ENCODE measurements at places on chromosomes 7 and 10. TPM values are rescaled to one million over a fixed set of nuclear protein-coding genes. Genes with fewer than 3 reads are reported as not detected.

DNA sequence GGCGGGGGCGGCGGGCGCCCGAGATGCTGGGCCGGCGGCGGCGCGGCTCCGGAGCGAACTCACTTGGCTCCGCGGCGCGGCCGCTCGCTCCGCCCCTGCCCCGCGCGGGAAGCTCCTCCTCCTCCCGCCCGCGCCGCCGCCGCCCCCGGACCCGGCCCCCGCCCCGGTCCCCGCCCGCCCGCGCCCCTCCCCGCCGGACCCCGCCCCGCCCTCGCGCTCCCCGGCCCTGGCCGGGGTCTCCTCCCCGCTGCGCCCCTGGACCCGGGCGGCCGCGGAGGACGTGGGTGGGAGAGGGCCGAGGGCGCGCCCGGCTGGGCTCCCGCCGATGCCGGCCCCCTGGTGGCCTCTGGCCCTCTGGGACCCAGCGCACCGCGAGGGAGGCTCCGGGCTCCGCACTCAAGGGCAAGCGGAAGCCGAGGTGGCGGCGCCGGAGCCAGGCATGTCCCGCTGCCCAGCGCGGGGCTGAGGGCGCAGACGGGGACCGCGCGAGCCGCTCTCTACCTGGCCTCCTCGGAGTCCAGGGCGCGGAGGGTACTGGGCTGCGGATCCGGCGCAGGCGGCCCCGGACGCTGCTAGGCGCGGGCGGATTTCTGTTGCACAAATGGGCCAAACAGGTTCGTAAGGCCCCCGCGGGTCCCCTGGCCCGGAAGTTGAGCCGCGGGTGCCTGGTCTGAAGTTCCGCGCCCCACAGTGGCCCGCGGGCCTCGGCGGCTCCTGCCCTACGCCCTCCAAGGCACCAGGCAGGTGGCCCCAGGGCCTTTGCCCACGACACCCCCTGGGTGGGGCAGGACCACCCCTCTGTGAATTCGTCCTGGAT, at the start of gene TCERG1L:
Gene TCERG1L, minus strand, starts transcription at position 61 of the 817 bp plus-strand sequence. CDS start 86 bp downstream, outside the sequence.
- H3K4me1 ChIP-seq = no peaks in the 10 kb centered on the region
- DNase-seq = no peak
- H3K27me3 ChIP-seq = peaks cover 9% of the 10 kb centered on the region
- H3K36me3 ChIP-seq = no peaks in the 10 kb centered on the region
- H3K4me3 ChIP-seq = no peak within 1 kb of the TSS

- H3K4me3 ChIP-seq = no peak overlapping the region
- peaks cover 11% of the 10 kb centered on the region for H3K4me1 ChIP-seq
- no peaks in the 10 kb centered on the region for H3K36me3 ChIP-seq
- H3K27me3 ChIP-seq = no peaks in the 10 kb centered on the region
- DNase-seq = no peak
Measured at GRCh38 chr10:110910138-110910537, 8.8 kb downstream of the BBIP1 start.

- H3K36me3 ChIP-seq = no peaks in the 10 kb centered on the region
- peaks cover 6% of the 10 kb centered on the region for H3K4me1 ChIP-seq
- H3K27ac ChIP-seq = no peak overlapping the region
- H3K27me3 ChIP-seq = no peaks in the 10 kb centered on the region
- no peak overlapping the region for H3K4me3 ChIP-seq
Measured at GRCh38 chr7:131648491-131648890, 92.1 kb upstream of the PODXL start.

DNA sequence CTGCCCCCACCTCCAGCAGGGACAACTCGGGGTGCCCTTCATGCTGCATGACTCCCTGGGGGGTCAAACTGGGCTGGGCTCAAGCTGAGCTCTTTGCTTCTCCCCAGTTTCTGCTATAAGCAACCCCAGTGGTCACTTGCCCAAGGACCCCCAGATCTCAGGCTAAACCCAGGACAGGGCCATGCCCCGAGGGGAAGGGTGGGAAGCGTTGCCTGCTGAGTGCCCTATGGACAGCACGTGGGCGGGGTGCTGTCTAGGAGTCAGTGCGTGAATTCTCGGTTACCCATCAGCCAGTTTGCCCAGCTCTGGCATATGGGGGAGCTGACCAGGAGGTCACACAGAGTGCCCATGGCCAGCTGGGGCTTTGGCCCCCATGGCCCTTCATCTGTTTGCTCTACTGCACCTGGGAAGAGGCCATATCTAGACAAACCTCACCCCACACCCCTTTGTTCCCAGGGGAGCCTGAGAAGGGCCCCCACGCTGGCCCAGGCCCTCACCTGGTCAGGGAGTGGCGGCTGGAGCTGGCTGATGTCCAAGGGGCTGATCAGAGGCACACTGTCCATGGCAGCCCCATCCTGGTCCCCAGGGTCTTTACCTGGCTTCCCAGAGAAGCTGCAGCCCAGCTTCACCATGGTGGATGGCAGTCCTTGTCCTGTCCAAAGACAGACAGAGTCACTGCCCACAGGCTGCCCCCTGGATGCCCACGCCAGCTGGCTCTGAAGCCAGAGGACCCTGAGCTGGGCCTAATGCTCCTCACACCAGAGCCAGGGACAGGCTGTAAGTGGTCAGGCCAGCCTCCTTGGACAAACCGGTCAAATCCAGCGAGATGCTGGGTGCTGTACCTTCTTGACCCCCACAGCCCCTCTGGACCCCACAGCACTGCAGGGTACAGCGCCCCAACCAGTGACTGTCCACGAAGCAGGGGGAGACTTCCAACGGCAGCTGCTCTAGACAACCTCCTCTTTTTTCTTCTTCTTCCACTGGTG, 8.0 kb downstream of the CALY start:
- DNase-seq = no peak
- no peaks in the 10 kb centered on the region for H3K36me3 ChIP-seq
- peaks cover 11% of the 10 kb centered on the region for H3K27me3 ChIP-seq
- peaks cover 15% of the 10 kb centered on the region for H3K4me1 ChIP-seq
- H3K27ac ChIP-seq = no peak overlapping the region

DNA sequence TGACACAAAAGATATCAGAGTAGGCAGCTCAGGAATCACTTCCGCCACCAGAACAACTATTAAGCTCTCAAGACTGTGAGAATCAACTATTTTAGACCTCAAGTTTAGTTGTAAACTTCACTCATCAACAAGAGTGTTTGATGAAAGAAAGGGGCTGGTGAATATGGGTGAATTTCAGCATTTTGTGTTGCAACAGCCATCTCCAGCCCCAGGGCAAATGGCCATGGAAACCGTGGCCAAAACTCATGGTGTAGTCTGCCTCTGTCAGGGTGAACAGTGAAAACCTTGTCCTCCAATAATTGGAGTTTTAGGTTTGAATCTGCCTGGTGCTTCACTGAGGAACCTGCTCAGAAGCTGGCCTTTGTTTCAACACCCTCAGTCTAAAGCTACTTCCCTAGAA, 60.0 kb downstream of the POLR1F start:
- no peak overlapping the region for H3K27ac ChIP-seq
- H3K36me3 ChIP-seq = no peaks in the 10 kb centered on the region
- no peaks in the 10 kb centered on the region for H3K4me1 ChIP-seq
- no peaks in the 10 kb centered on the region for H3K27me3 ChIP-seq
- no peak overlapping the region for H3K4me3 ChIP-seq

GRCh38 chr7:79282070-79282694, 171.3 kb downstream of the MAGI2 start:
- peaks cover 45% of the 10 kb centered on the region for H3K4me1 ChIP-seq
- H3K27me3 ChIP-seq = no peaks in the 10 kb centered on the region
- peak overlapping the region; percentile 67 for H3K27ac ChIP-seq
- no peaks in the 10 kb centered on the region for H3K36me3 ChIP-seq

DNA sequence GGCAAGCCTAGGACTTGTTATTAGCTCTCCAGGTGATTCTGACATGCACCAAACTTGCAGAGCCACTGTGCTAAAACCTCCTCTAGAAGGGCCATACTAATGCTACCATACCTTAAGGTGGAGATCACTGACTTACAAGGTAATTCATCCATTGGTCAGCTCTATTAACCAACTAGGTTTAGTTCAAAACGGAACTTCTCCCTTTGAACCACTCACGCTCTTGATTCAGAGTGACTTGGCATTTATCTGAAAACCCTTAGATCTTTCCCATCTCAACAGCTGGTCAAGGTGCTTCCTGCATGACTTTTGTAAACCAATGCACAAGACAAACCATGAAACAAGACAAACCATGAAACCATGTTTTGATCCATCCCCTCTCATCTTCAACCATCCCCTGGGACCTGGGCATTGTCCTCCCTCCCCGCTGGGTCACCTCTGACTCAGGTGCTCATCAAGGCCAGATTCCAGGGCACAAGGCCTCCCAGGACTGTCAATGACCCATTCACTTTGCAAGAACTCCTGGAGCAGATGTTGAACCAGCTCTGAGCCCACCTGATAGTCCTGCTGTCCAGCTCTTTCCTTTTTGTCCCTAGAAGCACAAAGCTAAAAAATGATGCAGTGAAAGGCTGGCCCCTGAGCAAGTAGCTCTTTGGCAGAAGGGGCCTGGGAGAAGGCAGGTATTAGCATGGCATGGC, 18.8 kb downstream of the IMPDH1 start:
- no peak overlapping the region for H3K27ac ChIP-seq
- H3K4me1 ChIP-seq = no peaks in the 10 kb centered on the region
- H3K27me3 ChIP-seq = no peaks in the 10 kb centered on the region
- peaks cover 9% of the 10 kb centered on the region for H3K36me3 ChIP-seq
- H3K4me3 ChIP-seq = no peak overlapping the region
- DNase-seq = no peak

DNA sequence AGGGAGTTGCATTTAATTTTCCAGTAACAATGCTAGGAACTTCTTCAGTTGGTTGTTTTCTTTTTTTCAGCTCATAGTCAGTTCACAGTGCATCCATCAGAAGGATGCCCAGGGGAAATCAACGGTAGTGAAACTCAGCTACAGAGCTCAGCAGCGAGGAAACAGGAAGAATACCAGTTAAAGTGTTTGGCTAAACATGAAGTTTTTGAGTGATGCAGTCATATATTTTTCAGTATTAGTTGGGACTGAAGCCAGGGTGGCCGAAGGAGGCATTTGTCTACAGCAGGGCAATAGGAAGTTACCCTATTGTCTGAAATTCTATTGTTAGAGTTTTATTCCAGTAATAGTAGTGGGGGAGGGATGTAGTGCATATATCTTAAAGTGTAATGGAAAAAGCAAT, 45.3 kb upstream of the MALRD1 start:
- H3K27me3 ChIP-seq = no peaks in the 10 kb centered on the region
- no peak overlapping the region for H3K4me3 ChIP-seq
- no peaks in the 10 kb centered on the region for H3K4me1 ChIP-seq

DNA sequence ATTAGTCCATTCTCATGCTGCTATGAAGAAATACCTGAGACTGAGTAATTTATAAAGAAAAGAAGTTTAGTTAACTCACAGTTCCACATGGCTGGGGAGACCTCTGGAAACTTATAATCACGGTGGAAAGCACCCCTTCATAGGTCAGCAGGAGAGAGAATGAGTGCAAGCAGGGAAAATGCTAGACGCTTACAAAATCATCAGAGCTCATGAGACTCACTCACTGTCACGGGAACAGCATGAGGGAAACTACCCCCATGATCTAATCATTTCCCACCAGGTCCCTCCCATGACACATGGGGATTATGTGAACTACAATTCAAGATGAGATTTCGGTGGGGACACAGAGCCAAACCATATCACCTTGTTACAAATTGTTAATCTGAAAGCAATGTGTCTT, 15.8 kb downstream of the TAS2R39 start:
- peaks cover 30% of the 10 kb centered on the region for H3K27me3 ChIP-seq
- no peak overlapping the region for H3K4me3 ChIP-seq
- H3K4me1 ChIP-seq = no peaks in the 10 kb centered on the region
- H3K36me3 ChIP-seq = no peaks in the 10 kb centered on the region
- DNase-seq = no peak
- no peak overlapping the region for H3K27ac ChIP-seq

- H3K27me3 ChIP-seq = peaks cover 5% of the 10 kb centered on the region
- H3K4me1 ChIP-seq = no peaks in the 10 kb centered on the region
- no peak overlapping the region for H3K4me3 ChIP-seq
- no peak overlapping the region for H3K27ac ChIP-seq
Measured at GRCh38 chr10:121312587-121312986, 285.7 kb downstream of the FGFR2 start.

DNA sequence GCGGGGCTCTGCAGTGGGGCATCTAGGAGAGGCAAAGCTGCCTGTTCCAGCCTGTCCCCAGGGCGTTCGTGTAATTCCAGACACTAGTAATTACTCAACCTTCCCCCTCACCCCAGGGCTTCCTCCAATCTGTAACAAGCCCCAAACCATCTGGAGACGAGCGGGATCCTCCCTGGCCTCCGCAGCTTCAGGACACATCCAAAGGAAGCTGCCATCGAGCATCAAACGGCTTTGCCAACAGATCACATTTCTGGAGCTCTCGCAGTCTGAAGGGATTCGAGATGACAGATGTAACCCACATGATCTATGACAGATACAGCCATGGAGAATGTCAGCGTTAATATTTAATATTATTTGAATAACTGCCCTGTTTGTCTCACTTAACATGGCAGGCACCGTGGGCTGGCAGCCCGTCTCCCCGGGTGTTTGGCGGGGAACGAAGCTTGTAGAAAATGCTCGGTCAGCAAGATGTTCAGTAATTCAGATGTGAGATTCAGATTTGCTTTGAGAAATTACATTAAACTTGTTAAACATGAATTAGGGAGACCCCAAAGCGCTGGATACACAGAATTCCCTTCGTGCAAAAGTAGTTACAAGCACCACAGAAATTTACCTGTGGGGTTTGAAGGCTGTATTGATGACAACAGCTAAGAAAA, 108.5 kb upstream of the C7orf33 start:
- H3K27ac ChIP-seq = no peak overlapping the region
- DNase-seq = no peak
- peaks cover 59% of the 10 kb centered on the region for H3K27me3 ChIP-seq
- no peaks in the 10 kb centered on the region for H3K4me1 ChIP-seq

GRCh38 chr10:97037365-97038361, 148.1 kb downstream of the SLIT1 start:
- 0 out of 2 replicates have a peak, but pooled peaks cover 8% of the 10 kb centered on the region for H3K4me1 ChIP-seq
- H3K36me3 ChIP-seq = no peaks in the 10 kb centered on the region
- H3K27ac ChIP-seq = no peak overlapping the region
- H3K27me3 ChIP-seq = no peaks in the 10 kb centered on the region
- peak; percentile 88 for DNase-seq

DNA sequence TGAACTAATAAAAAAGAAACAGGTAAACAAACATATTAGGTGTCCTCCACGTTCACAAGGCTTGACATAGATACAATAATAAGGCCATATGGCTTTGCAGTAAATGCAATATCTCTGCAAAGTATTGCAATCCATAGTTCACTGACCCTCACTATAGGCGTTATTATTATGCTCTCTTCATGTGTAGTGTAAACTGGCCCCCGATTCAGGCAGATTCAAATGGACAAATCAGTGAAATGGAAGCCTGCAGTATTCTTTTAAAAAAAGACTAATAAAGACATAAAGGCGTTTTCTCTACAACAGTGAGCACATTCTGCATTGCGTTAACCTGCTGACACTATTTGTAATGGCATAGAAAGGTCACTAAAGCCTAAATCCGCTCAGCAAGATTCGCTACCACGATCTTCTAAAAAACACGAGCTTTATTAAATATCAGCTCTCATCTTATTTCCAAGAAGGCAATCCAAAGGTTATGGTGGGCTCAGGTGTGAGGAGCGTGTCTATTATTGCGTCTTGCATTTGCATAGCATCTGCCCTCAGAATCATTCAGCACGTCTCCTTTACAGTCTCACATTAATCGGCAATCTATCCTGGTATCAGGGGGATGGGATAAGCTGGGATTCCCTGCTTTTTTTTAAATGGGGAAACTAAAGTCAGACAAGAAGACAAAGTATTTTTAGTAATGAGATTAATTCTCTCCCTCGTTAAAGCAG, 36.2 kb downstream of the FRMD4A start:
- no peaks in the 10 kb centered on the region for H3K4me1 ChIP-seq
- no peak overlapping the region for H3K4me3 ChIP-seq
- no peak for DNase-seq

- no peaks in the 10 kb centered on the region for H3K36me3 ChIP-seq
- DNase-seq = no peak
- no peaks in the 10 kb centered on the region for H3K4me1 ChIP-seq
- no peak overlapping the region for H3K27ac ChIP-seq
- no peak overlapping the region for H3K4me3 ChIP-seq
Measured at GRCh38 chr7:18338910-18339523, 156.5 kb upstream of the HDAC9 start.

The ZNF37A gene
- 25.7 TPM for total RNA-seq

The ACTR3C gene
- 10.8 TPM for total RNA-seq

The ACSL5 gene
- total RNA-seq = not detected
